ENCODE measurements at places on chromosomes 7 and 10. TPM values are rescaled to one million over a fixed set of nuclear protein-coding genes. Genes with fewer than 3 reads are reported as not detected.

Gene VAX1
- not detected for total RNA-seq

Gene C7orf33
- total RNA-seq, result not detected

Gene LRRD1
- under 0.01 TPM for total RNA-seq

Gene FFAR4
- not detected for total RNA-seq

Gene WEE2
- not detected for total RNA-seq

Gene C10orf67
- total RNA-seq, result not detected

Gene CARD11
- total RNA-seq, result 3.5 TPM

Gene TRPV6
- total RNA-seq, result not detected

Gene SEC31B
- total RNA-seq, result 5.2 TPM

Gene CYP3A7
- not detected for total RNA-seq

Gene DRGX
- not detected for total RNA-seq

Gene PANK1
- total RNA-seq, result 2.0 TPM

Gene OR6V1
- total RNA-seq, result not detected

Gene OR2A42
- total RNA-seq, result not detected

Gene ESYT2
- total RNA-seq, result 70.0 TPM

Gene TAS2R3
- total RNA-seq, result 0.98 TPM

Gene PRKG1
- 2.0 TPM for total RNA-seq

Gene AOAH
- total RNA-seq, result 0.10 TPM

Gene CACNB2
- not detected for total RNA-seq

Gene OR6B1
- not detected for total RNA-seq

Gene OPN4
- total RNA-seq, result not detected

Gene KIF11
- 13.7 TPM for total RNA-seq

Gene NCF1
- not detected for total RNA-seq

Gene MMD2
- not detected for total RNA-seq

Gene SH3PXD2A
- 2.6 TPM for total RNA-seq

Gene PKD2L1
- total RNA-seq, result not detected

Gene CUX1
- total RNA-seq, result 29.3 TPM

Data from vein endothelial cell (primary cell).